ENCODE measurements at places on chromosomes 1 and 21. TPM values are rescaled to one million over a fixed set of nuclear protein-coding genes. Genes with fewer than 3 reads are reported as not detected.

The CD1E gene
- total RNA-seq = not detected

The FCGR3B gene
- 13.4 TPM for total RNA-seq

The LCE3E gene
- not detected for total RNA-seq

DNA sequence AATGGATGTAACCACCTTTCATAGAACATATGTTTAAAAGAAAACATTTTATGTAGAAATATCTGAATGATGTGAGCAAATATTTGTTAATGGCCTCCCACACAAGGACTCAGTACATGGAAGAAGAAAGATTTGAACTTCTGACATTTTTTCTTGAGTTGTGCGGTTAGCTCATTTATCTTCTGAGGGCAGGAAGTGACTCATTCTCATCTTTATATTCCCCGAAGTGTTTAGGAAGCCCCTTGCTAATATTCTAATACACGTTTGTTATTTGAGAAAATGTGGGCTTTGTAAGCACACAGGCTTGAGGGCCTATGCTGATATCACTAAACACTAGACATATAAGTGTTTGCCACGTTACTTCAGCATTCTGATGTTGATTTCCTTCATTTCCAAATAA, 392.5 kb upstream of the PTBP2 start:
- no peak for DNase-seq

DNA sequence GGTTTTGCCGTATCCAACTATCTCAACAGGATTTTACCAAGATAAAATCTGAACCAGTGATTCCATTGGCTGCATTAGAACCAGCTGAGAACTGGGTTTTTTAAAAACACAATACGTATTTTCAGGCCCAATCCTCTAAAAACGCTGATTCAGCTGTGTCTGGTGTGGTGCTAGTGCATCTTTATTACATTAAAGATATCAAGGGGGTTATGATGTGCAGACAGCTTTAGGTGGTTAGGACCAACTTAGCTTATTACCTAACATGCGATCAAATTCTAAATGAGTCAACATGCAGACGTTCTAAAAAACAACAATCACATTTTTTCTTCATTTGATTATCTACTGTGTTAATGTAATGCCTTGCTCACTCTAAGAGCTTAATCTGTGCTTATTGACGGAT, 32.0 kb upstream of the EXO1 start:
- DNase-seq = no peak

DNA sequence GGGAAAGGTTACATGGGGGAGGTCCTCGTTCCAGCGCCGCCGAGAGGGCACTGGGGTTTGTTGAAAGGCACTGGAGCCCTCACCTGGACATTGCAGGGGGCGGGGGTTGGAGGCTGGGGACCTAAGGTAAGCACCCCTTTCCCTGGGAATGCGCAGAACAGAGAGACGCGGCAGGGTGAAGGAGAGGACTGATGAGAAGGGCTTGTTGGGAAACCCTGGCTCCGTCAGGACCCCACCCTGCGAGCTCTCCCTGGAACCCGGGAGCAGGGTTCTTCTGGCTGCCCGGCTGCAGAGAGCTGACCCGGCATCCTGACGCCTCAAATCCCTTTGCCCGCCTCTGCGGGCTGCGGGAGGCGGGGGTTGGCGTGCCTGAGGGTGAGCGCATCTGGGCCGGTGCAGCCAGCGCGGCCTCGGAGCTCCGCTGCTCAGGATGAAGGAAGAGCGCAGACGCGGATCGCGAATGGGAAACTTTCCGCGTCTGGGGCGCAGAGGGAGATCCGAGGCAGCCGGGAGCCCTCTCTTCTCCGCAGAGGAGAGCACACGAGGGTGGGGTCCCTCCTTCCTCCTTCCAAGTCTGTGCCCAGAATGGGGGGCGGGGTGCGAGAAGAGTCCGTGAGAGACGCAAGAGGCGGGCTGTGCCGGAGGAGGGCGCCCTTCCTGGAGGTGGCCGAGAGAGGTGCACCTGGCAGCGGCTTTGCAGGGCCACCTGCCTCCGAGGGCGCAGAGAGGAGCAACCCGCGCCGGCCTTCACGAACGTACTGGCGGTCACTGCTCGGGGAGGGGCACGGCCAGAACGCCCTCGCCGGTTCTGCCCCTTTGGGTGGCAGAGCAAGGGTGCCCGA, 2.4 kb downstream of the IGSF21 start:
- peak; percentile 81 for DNase-seq

DNA sequence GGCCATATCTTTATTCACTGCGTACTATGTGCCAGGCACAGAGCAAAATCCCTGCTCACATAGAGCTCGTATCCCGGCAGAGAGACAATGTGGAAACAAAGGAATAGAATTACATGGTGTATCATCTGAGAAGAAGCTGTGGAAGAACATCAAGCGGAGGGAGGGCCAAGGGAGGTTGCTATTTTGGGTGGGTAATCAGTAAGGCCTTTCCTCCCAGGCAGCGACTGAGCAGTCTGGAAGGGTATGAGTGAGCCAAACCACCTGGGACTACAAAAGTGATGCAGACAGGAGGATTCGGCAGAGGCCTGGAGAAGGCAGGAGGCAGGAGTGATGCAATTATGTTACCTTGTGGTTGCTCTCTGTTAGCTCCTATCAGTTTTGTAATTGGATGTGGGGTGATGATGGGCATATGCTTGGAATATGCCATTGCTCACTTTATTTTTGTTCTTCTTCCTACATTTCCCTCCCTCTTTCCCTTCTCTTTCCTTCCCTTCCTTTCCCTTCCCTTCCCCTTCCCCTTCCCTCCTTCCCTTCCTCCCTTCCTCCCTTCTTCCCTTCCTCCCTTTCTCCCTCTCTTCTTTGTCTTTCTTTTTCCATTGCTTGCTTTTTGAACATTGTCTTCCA, 172.9 kb downstream of the DISC1 start:
- DNase-seq = no peak

GRCh38 chr1:68049941-68050878, at the start of gene DIRAS3:
Gene DIRAS3 (minus strand): TSS chr1:68050627. CDS start chr1:68047297, 3,330 bp downstream.
- peak; percentile 75 for DNase-seq

GRCh38 chr1:209199822-209200221, 383.7 kb upstream of the CAMK1G start:
- no peak for DNase-seq

GRCh38 chr1:244010703-244011123, 40.4 kb upstream of the ZBTB18 start:
- DNase-seq = no peak

GRCh38 chr1:108829498-108829916, 27.4 kb downstream of the AKNAD1 start:
- DNase-seq = no peak

GRCh38 chr1:207024202-207025145, 8.1 kb downstream of the C1orf116 start:
- no peak for DNase-seq

Data from aorta (tissue), 5 donors.